Hematopoietic multipotent progenitor cell treated with erythropoietin and hydrocortisone succinate and interleukin-3 and kit ligand, for 4 days (in vitro differentiated cells): ENCODE measurements at places on chromosomes 6 and 20.

- DNase-seq: peak; percentile 87
Observed at GRCh38 chr20:561437-562231, 18.0 kb upstream of the CSNK2A1 start.

- no peak for DNase-seq
Observed at GRCh38 chr6:151705993-151706733, 101.3 kb upstream of the ESR1 start.

DNA sequence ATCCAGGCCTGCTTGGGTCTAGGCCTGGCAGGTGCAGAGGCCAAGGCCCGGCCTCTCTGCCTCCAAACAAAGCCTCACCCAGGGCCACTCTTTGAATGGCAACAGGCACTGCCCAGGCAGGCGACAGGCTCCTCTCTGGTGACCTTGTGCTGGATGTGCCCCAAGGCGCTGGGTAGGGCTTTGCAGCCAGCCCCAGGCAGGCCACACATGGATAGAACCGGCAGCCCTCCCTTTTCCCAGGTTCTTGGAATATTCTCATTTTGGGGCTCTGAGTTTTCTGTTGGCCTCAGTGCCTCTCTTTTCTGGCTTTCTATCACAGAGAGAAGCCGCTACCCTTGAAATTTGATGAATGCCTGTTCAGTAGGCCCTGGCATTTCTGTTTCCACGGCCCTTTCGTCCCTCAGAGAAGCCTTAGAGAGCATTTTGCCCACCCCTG, 18.9 kb downstream of the PKIG start:
- DNase-seq: no peak

- no peak for DNase-seq
Observed at GRCh38 chr20:57663241-57663640, 43.0 kb upstream of the ZBP1 start.

- no peak for DNase-seq
Observed at GRCh38 chr6:34227761-34228421, 8.8 kb upstream of the HMGA1 start.

DNA sequence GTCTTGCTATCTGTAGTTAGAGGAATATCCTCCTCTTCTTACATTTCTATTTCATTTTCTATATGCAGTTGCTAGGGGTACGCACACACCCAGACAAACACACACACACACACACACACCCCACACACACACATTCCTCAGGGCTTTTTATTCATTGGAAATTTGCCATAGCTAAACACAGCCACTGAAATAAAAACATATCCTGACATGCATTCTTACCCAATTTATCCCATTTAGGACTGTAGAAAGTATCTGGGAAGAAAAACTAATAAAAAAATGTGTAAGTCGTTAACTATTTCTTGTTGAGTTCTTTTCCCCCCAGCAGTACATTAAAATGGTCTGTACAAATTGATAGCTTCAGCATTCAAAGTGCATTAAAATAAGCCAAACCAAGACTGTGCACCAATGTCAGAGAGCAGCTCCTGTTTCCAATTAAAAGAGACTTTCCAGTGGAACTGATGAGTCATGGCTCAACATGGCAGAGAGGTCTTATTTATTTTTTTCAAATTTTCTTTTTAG, 357.9 kb upstream of the AGPAT4 start:
- DNase-seq: no peak

DNA sequence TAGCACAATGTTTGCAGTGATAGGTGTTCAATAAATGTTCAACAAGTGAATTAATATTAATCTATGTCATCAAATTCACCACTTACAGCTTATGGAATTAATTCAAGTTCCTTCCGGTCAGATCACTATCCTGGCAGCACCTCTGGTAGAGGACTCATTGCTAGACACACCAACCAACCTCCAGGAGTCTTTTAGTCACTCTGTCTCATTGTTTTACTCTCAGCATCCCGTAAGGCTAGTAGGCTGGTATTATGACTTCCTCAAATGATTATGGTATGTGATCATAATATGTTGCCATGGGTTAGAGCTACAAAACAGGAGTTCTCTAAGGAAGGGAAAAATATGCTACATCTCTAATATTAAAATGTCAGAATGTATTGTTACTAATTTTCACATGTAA, 21.7 kb upstream of the MMS22L start:
- DNase-seq: no peak

- no peak for DNase-seq
Observed at GRCh38 chr20:48049641-48050040, 264.4 kb upstream of the SULF2 start.

DNA sequence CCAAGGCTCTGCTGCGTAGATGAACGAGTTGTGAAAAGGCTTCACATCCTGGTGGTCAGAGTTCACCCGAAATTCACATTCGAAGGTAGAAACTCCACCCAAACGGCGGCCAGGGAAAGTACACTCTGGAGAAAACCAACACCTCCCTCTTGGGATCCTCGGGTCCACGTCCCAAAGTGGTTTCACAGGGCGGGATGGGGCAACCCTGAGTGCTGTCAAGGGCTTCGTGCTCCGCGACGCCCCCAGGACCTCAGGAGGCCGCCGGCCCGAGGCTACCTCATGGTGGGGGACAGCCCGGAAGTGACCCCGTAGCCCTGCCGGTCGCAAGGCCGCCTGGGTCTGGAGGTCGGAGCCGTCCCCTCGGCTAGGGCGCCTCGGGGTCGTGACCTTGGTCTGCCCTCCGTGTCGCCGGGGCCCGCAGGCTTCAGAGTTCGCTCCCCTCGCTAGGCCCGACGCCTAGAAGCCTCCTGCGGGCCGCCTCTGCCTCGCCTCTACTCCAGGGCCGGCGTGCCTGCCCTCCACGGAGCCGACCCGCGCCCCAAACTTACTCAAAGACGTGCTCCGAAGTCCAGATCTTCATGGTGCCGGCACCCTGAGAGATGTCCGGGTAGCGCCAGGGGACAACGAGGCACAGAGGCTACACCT, at the start of gene PRELID3B:
Gene PRELID3B, minus strand, starts transcription at position 636 of the 645 bp plus-strand sequence. Its CDS starts 56 bp downstream, at position 580.
- no peak for DNase-seq

DNA sequence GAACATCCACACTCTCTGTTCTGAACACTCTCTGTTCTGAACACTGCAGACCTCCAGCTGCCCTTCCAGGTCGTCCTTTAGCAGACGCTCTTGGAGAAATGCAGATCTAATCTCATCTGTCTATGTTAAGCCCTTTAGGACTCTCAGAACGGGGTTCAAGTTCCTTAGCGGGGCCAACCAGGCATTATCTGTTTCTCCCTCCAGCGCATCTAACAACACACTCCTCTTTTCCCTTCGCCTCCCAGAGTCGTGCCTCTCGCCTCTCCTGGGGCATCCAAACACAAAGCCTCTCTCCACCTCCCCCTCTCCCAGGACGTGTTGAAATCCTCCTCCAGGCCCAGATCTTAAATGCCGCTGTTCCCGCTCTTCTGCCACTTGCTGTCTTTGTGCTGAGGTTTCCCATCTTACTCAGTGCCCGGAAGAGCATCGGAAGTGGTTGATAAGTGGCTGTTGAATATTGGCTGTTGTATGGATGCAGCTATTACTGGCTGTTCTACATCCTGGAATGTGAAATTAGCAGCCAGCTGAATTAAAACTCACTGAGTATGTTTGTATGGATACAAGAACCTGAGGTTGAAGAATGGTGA, 108.4 kb upstream of the GGTLC1 start:
- no peak for DNase-seq

- DNase-seq: peak; percentile 78
Observed at GRCh38 chr20:20761301-20761700, 48.9 kb upstream of the RALGAPA2 start.

- DNase-seq: no peak
Observed at GRCh38 chr6:158813032-158813431, 6.1 kb downstream of the EZR start.

DNA sequence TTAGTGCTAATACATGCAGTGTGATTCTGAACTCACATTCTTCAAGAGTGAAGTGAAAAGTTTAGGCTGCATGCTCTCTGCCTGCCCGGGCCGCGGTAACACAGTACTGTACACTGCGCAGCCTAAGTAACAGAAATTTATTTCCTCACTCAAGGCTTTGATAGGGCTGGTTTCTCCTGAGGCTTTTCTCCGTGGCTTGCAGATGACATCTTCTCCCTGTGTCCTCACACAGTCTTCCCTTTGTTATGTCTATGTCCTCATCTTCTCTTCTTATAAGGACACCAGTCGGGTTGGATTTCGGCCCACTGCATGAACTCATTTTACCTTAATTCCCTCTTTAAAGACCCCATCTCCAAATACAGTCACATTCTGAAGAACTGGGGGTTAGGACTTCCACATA, 51.1 kb upstream of the TMEM170B start:
- DNase-seq: no peak
